Thoracic aorta (tissue), 2 donors: ENCODE measurements at places on chromosomes 4 and X. TPM values are rescaled to one million over a fixed set of nuclear protein-coding genes. Genes with fewer than 3 reads are reported as not detected.

- H3K27me3 ChIP-seq, result no peaks in the 10 kb centered on the region
- H3K36me3 ChIP-seq, result no peaks in the 10 kb centered on the region
- no peak for DNase-seq
- H3K27ac ChIP-seq, result peak within 1 kb of the TSS; percentile 72
- H3K4me3 ChIP-seq, result peak within 1 kb of the TSS; percentile 87
- H3K4me1 ChIP-seq, result no peaks in the 10 kb centered on the region
Observed at GRCh38 chrX:16712548-16713155, at the start of gene CTPS2. CTPS2 (minus strand) TSS chrX:16712669; CDS start chrX:16702902, 9,767 bp downstream.

- no peak overlapping the region for H3K4me3 ChIP-seq
- H3K27ac ChIP-seq, result peak overlapping the region; percentile 26
- no peaks in the 10 kb centered on the region for H3K27me3 ChIP-seq
- peaks cover 22% of the 10 kb centered on the region for H3K36me3 ChIP-seq
- peaks cover 89% of the 10 kb centered on the region for H3K4me1 ChIP-seq
- DNase-seq, result no peak
Observed at GRCh38 chr4:168883513-168883912, 126.5 kb downstream of the CBR4 start.

DNA sequence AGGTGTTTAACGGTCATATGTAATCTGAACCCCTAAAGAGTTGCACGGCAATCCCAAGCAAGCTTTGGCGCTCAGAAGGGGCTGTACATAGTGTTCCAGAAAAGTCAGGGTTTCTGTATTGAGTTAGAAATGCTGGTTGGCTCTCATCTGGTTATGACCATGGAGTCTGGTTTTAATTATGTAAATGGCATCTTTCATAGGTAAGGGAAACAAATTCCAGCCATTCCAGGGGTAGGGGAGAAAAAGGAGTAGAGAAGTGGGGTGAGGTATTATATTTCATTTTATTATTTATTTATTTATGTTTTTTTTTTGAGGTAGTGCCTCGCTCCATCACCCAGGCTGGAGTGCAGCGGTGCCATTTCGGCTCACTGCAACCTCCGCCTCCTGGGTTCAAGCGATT is 15.9 kb downstream of the KLF3 start:
- no peak for DNase-seq
- peaks cover 45% of the 10 kb centered on the region for H3K4me1 ChIP-seq
- no peak overlapping the region for H3K27ac ChIP-seq
- peaks cover 9% of the 10 kb centered on the region for H3K36me3 ChIP-seq

DNA sequence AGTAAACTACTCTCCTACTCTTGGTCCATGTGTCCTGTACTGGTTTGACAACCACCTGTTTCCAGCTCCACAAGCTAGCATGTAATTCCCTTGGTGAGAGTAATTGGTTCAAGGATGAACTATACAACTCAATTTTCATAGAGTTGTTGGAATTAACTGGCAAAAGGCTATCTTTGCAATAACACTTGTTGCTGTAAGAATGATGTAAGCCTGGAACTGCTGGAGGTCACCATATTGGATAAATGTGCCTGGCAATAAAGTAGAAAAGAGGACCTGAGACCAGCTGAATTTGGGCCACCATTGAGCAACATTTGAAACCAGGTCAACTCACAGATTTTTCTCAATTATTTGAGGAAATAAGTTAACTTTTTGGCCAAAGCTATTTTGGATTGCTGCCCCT is 175.5 kb downstream of the CAMK2D start:
- no peaks in the 10 kb centered on the region for H3K27me3 ChIP-seq
- peak overlapping the region; percentile 21 for H3K27ac ChIP-seq
- no peak for DNase-seq
- H3K36me3 ChIP-seq, result no peaks in the 10 kb centered on the region
- no peak overlapping the region for H3K4me3 ChIP-seq
- H3K4me1 ChIP-seq, result peaks cover 30% of the 10 kb centered on the region

DNA sequence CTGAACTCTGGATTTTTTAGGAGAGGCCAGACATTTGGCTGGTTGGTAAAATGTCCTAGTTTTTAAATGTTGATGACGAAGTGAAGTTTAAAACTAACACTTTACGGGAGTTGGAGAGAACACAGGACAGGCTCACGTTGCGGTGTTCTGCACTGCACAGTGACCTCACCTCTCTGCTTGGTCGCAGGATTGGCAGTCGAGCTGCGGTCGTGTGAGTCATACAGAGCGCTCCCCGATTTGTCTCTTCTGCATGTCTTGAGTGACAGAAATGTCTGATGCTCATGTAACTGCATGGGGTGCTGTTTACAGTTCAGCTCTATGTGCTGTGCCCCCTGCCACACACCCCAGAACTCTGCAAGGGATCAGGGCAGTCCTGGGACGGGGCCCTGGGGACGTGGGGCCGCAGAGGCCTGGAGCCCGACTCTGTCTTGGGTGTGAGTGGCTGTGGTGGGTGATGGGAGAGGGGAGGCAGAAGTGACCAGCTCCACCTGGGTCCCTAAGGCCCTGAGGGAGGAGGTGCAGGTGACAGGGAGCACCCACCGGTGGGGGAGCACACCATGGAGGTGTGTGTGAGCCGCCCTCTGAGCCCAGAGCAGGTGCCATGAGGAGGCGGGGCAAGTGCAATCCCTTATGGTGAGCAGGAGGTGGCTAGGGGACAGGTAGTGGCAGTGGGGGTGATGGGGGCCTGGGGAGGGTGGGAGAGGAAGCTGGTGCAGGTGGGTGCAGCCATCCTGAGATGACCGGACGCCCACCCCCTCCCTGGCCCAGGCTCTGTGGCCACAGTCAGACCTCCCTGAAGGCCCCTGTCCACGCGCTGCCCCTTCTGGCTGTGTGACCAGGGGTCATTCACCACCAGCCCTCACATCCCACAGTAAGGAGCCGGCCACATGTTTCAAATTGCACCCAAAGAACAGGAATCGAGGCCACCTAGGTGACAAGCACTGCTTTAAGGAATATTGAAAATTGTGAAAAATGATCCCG is 77.9 kb upstream of the ADRA2C start:
- H3K4me1 ChIP-seq, result no peaks in the 10 kb centered on the region
- no peaks in the 10 kb centered on the region for H3K36me3 ChIP-seq
- no peaks in the 10 kb centered on the region for H3K27me3 ChIP-seq
- H3K27ac ChIP-seq, result no peak overlapping the region

- no peak overlapping the region for H3K4me3 ChIP-seq
- H3K4me1 ChIP-seq, result no peaks in the 10 kb centered on the region
- H3K27ac ChIP-seq, result no peak overlapping the region
- H3K27me3 ChIP-seq, result no peaks in the 10 kb centered on the region
- no peak for DNase-seq
Observed at GRCh38 chr4:132344924-132345828, 803.9 kb upstream of the PCDH10 start.

GRCh38 chrX:46016296-46016695 is 528.9 kb downstream of the ZNF674 start:
- no peak overlapping the region for H3K27ac ChIP-seq
- no peaks in the 10 kb centered on the region for H3K27me3 ChIP-seq
- no peaks in the 10 kb centered on the region for H3K4me1 ChIP-seq
- no peak for DNase-seq

DNA sequence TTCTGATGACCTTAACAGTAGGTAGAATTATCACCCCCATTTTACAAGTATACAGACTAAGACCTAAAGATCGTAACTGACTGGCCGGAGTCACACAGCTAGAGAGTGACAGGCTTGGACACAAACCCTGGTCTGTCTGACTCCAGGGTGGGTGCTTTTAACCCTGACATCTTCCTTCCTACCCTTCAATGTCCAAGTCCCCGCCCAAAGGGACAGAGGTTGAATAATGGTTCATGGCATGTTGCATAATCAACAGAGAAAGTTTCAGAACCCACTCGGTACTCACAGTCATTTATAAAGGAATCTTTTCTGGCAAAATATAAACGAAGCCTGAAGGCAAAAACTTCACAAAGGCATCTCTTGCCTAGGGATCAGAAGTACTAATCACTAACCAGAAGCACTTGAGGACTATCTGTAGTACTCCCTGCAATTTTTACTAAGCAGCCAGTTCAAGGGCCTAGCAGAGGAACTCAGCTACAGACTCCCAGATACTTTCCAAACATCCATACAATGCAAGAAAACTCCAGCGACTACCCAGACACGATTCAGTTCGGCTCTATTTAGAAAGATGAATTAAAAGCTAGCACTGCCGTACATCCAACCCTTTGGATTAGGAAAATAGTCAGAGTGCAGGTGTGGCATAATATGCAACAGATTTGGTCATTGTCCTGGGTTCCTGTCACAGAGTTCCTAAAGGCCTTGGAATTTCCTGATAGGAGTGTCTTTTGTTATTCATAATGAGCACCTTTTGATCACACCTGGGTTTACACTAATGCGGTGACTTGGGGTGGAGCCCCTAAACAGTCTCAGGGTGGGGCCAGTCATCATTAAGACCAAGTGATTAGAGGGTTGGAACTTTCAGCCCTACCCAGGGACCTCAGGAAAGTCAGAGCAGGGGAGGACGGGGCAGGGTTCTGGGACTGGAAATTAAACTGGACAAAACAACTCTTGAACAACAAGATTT is 44.0 kb downstream of the RELL1 start:
- H3K4me3 ChIP-seq, result no peak overlapping the region
- no peak overlapping the region for H3K27ac ChIP-seq
- no peaks in the 10 kb centered on the region for H3K27me3 ChIP-seq

- no peak for DNase-seq
- H3K4me3 ChIP-seq, result no peak overlapping the region
- H3K4me1 ChIP-seq, result no peaks in the 10 kb centered on the region
- H3K36me3 ChIP-seq, result no peaks in the 10 kb centered on the region
- H3K27me3 ChIP-seq, result no peaks in the 10 kb centered on the region
Observed at GRCh38 chr4:179625406-179625805, 2183.2 kb upstream of the AGA start.

DNA sequence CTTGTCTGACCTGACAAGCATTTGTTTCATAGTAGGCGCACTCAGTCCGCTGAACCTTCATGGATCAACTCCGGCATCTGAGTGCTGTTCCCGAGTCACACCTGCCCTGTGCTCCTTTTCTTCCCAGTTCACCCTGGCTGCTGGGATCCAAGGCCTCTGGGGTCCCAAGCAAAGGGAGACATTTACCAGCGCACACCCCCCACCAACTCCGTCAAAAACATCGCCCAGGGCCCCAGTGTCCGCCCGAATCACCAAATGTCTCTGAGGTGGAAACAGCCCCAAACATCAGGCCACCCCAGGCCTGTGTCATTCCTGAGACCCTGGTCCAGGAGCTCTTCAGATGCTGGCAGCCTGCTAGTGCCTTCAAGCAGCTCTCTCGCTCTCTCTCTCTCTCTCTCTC is 5.1 kb downstream of the BLOC1S4 start:
- DNase-seq, result no peak
- no peak overlapping the region for H3K4me3 ChIP-seq
- no peak overlapping the region for H3K27ac ChIP-seq
- H3K27me3 ChIP-seq, result no peaks in the 10 kb centered on the region
- peaks cover 15% of the 10 kb centered on the region for H3K4me1 ChIP-seq

- H3K36me3 ChIP-seq, result no peaks in the 10 kb centered on the region
- no peak overlapping the region for H3K27ac ChIP-seq
- peaks cover 8% of the 10 kb centered on the region for H3K4me1 ChIP-seq
- DNase-seq, result no peak
Observed at GRCh38 chrX:72020788-72021187, 110.1 kb downstream of the NHSL2 start.

DNA sequence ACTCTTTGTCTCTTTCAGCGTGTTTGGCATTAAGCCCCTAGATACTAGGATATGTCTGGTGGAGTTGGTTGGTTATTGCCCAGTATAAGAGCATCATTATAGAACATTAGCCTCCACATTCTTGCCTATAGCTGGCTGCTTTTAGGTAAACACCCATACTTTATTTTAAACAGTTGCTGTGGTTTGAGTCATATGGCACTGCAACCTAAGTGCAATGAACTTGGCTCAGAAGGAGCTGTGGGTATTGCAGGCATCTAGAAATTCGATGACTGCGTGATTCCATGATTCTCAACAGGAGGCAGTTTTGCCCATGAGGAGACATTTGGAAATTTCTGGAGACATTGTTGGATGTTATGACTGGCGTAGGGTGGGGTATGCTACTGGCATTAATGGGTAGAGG is 49.5 kb downstream of the DCLK2 start:
- H3K27me3 ChIP-seq, result no peaks in the 10 kb centered on the region
- no peak overlapping the region for H3K27ac ChIP-seq
- no peak overlapping the region for H3K4me3 ChIP-seq
- DNase-seq, result no peak
- peaks cover 11% of the 10 kb centered on the region for H3K4me1 ChIP-seq

DNA sequence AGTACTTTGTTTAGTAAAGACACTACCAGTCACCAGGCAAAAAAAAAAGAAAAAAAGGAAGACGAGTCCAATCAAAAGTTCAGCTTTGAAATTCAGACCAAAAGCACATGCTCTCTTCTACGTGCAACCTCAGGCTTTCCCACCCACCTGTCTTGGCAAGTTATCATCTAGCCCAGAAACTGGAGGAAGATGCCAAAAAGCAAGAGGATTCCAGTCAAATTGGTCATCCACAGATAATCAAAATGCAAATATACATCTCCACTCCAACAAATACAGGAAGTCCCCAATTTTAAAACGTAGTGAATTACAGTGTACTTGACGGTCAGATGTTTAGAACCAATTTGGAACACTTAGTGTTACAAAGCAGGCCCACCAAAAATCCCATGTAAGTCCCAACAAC is 96.5 kb downstream of the PALLD start:
- H3K27me3 ChIP-seq, result no peaks in the 10 kb centered on the region
- DNase-seq, result no peak
- no peaks in the 10 kb centered on the region for H3K4me1 ChIP-seq
- H3K4me3 ChIP-seq, result no peak overlapping the region
- no peak overlapping the region for H3K27ac ChIP-seq

GRCh38 chr4:52588097-52588496 is 71.0 kb downstream of the USP46 start:
- DNase-seq, result no peak
- H3K36me3 ChIP-seq, result no peaks in the 10 kb centered on the region
- no peak overlapping the region for H3K4me3 ChIP-seq
- peaks cover 20% of the 10 kb centered on the region for H3K4me1 ChIP-seq

- no peaks in the 10 kb centered on the region for H3K36me3 ChIP-seq
- H3K4me3 ChIP-seq, result peak overlapping the region; percentile 74
- H3K27me3 ChIP-seq, result no peaks in the 10 kb centered on the region
- no peak for DNase-seq
- peak overlapping the region; percentile 28 for H3K27ac ChIP-seq
Observed at GRCh38 chr4:113145519-113146291, 96.3 kb downstream of the ANK2 start.

- peaks cover 10% of the 10 kb centered on the region for H3K4me1 ChIP-seq
- peak; percentile 15 for DNase-seq
- peak within 1 kb of the TSS; percentile 75 for H3K4me3 ChIP-seq
- H3K27ac ChIP-seq, result peak within 1 kb of the TSS; percentile 79
- no peaks in the 10 kb centered on the region for H3K36me3 ChIP-seq
Observed at GRCh38 chrX:75522565-75523431, at the start of gene ZDHHC15. ZDHHC15 (minus strand) TSS chrX:75523037; CDS start chrX:75523024, 13 bp downstream.

DNA sequence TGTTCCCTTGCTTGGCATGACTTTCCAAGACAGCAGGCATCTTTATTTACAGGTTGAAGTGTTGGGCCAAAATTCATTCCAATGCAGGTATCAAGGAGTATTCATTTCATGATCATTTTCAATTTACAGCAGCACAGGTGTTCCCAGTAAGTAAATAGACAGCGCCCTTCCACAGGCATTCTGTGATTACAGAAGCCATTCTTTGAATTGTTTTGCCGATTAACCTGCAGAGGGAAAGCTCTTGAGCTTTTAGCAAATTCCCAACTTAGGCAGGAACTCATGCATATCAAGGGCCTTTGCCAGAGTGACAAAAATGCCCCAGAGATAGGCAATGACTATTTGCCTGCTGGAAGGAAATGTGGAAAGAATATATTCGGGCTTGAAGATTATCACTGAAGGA is 6.8 kb downstream of the TXK start:
- no peaks in the 10 kb centered on the region for H3K27me3 ChIP-seq
- no peaks in the 10 kb centered on the region for H3K36me3 ChIP-seq

The SMR3B gene
- total RNA-seq, result not detected

The HSD17B13 gene
- total RNA-seq, result 0.71 TPM

The SMAD1 gene
- total RNA-seq, result 39.9 TPM

The MANBA gene
- total RNA-seq, result 41.3 TPM

The CXCL3 gene
- total RNA-seq, result 11.9 TPM

The ENAM gene
- total RNA-seq, result not detected

The SPANXN3 gene
- not detected for total RNA-seq

The GUCY1A1 gene
- total RNA-seq, result 135 TPM

The OSTC gene
- 56.2 TPM for total RNA-seq
